ENCODE measurements at places on chromosomes 2 and 18. TPM values are rescaled to one million over a fixed set of nuclear protein-coding genes. Genes with fewer than 3 reads are reported as not detected.
A peak's percentile ranks its signal among the peaks of the same experiment; 100 is the strongest.

The KIF5C gene
- total RNA-seq, result 0.36 TPM

The IHH gene
- under 0.01 TPM for total RNA-seq

The PROC gene
- total RNA-seq, result 0.29 TPM

The HDAC4 gene
- total RNA-seq, result 23.3 TPM

The RAB1A gene
- 78.1 TPM for total RNA-seq

The EPC2 gene
- 29.3 TPM for total RNA-seq

The EML6 gene
- total RNA-seq, result 1.1 TPM

The DPP4 gene
- total RNA-seq, result 256 TPM

The RBKS gene
- total RNA-seq, result 1.1 TPM

The FER1L5 gene
- total RNA-seq, result 1.1 TPM

The GBX2 gene
- not detected for total RNA-seq

The ABCB11 gene
- total RNA-seq, result under 0.01 TPM

The PSMA8 gene
- total RNA-seq, result not detected

The SKA1 gene
- 2.9 TPM for total RNA-seq

- H3K36me3 ChIP-seq, result no peaks in the 10 kb centered on the region
- no peaks in the 10 kb centered on the region for H3K27me3 ChIP-seq
- H3K4me3 ChIP-seq, result no peak overlapping the region
These were observed 33.8 kb downstream of the HS6ST1 start for GRCh38 chr2:128284841-128285240.

- H3K27me3 ChIP-seq, result no peaks in the 10 kb centered on the region
- no peak overlapping the region for H3K27ac ChIP-seq
- no peak overlapping the region for H3K4me3 ChIP-seq
- H3K4me1 ChIP-seq, result no peaks in the 10 kb centered on the region
These were observed 58.0 kb upstream of the ZNF236 start for GRCh38 chr18:76764291-76764901.

DNA sequence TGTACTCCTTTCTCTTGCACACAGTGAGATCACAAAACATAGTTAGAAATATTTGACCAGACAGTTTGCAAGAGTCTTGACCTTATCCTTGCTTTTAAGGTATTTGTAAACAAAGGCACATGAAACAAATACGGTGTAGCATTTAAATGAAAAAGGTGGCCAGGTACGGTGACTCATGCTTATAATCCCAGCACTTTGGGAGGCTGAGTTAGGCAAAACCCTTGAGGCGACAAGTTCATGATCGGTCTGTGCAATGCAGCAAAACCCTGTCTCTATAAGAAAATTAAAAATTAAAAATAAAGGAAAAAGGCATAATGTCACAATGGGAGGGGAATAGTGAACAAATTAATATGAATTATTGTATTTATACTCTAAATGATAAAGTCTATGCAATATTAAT, 109.5 kb upstream of the PIK3C3 start:
- DNase-seq, result no peak
- no peaks in the 10 kb centered on the region for H3K36me3 ChIP-seq
- no peaks in the 10 kb centered on the region for H3K4me1 ChIP-seq
- no peak overlapping the region for H3K4me3 ChIP-seq
- no peak overlapping the region for H3K27ac ChIP-seq
- no peaks in the 10 kb centered on the region for H3K27me3 ChIP-seq

- no peak overlapping the region for H3K4me3 ChIP-seq
- DNase-seq, result no peak
- no peaks in the 10 kb centered on the region for H3K36me3 ChIP-seq
- H3K27ac ChIP-seq, result no peak overlapping the region
- H3K27me3 ChIP-seq, result no peaks in the 10 kb centered on the region
These were observed 79.5 kb downstream of the EPHA4 start for GRCh38 chr2:221492636-221493035.

DNA sequence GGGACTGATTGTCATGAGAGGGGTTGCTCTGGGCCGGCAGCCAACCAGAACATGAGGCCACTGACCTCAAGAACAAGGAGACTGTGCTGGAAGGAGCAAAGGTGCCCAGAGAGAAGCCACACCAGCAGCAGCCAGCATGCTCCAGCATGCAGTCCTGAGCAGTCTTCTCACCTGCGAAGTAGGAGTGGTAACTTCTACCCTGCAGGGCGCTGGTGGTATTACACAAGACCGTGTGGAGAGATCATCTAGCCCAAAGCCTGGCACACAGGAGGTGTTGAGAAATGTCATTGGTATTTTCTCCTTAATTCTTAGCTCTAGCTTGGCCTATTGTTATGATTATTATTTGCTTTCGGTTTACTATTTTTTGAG, 132.7 kb downstream of the TSN start:
- no peaks in the 10 kb centered on the region for H3K36me3 ChIP-seq
- H3K4me3 ChIP-seq, result no peak overlapping the region
- no peak overlapping the region for H3K27ac ChIP-seq
- no peaks in the 10 kb centered on the region for H3K4me1 ChIP-seq
- no peaks in the 10 kb centered on the region for H3K27me3 ChIP-seq

GRCh38 chr2:136245211-136245610, 127.3 kb upstream of the CXCR4 start:
- H3K36me3 ChIP-seq, result no peaks in the 10 kb centered on the region
- no peak overlapping the region for H3K4me3 ChIP-seq
- no peaks in the 10 kb centered on the region for H3K27me3 ChIP-seq
- no peak overlapping the region for H3K27ac ChIP-seq
- H3K4me1 ChIP-seq, result no peaks in the 10 kb centered on the region

- H3K4me1 ChIP-seq, result no peaks in the 10 kb centered on the region
- no peak overlapping the region for H3K27ac ChIP-seq
- no peak overlapping the region for H3K4me3 ChIP-seq
- no peak for DNase-seq
These were observed 122.9 kb upstream of the ITGA4 start for GRCh38 chr2:181334158-181334826.

GRCh38 chr18:5914951-5915350, 19.6 kb upstream of the TMEM200C start:
- no peaks in the 10 kb centered on the region for H3K4me1 ChIP-seq
- H3K4me3 ChIP-seq, result no peak overlapping the region
- no peak overlapping the region for H3K27ac ChIP-seq
- no peaks in the 10 kb centered on the region for H3K36me3 ChIP-seq
- H3K27me3 ChIP-seq, result no peaks in the 10 kb centered on the region
- no peak for DNase-seq

- no peaks in the 10 kb centered on the region for H3K36me3 ChIP-seq
- H3K27ac ChIP-seq, result no peak overlapping the region
- H3K4me3 ChIP-seq, result no peak overlapping the region
- DNase-seq, result no peak
- H3K27me3 ChIP-seq, result no peaks in the 10 kb centered on the region
These were observed 622.1 kb upstream of the ID2 start for GRCh38 chr2:8059794-8060193.

- H3K4me1 ChIP-seq, result peaks cover 28% of the 10 kb centered on the region
- no peak overlapping the region for H3K27ac ChIP-seq
- DNase-seq, result no peak
These were observed 73.5 kb upstream of the SERTAD2 start for GRCh38 chr2:64727013-64727767.

DNA sequence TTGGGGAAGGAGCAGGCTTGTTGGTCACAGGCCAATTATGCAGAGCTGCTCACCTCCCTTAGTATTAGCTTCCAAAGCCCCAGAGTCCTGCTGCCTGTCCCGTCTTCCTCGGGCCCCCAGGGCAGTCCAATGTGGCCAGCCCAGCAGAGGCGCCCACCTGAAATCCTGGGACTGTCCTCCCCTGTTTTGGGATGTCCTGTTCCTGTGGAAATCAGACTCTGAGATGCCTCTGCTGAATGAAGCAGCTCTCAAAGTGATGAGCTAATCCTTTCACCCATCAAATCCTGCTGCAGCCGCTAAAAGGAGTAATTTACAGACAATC, 105.3 kb downstream of the CABLES1 start:
- H3K36me3 ChIP-seq, result no peaks in the 10 kb centered on the region
- no peak overlapping the region for H3K4me3 ChIP-seq

DNA sequence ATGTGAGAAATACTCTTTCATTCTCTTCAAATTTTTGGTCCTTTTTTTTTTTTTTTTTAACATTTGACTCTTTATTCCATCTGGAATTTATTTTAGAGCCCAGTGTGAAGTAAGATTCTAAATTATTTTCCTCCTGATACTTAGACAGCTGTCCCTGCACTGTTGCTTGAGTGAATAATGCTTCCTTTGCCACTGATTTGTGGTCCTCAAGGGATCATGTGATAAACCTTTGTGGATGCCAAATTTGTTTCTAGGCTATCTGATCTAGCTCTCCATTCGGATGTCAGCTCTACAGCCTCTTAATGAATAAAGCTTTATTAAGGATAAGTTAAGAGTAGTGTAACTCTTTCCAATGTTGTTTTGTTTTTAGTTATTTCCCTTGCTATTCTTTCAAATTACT, 142.3 kb downstream of the SMAD7 start:
- H3K4me3 ChIP-seq, result no peak overlapping the region
- no peak for DNase-seq
- peaks cover 8% of the 10 kb centered on the region for H3K36me3 ChIP-seq
- no peaks in the 10 kb centered on the region for H3K27me3 ChIP-seq

- no peaks in the 10 kb centered on the region for H3K36me3 ChIP-seq
- H3K27me3 ChIP-seq, result peaks cover 25% of the 10 kb centered on the region
- DNase-seq, result no peak
- no peak overlapping the region for H3K4me3 ChIP-seq
- H3K27ac ChIP-seq, result no peak overlapping the region
These were observed 28.0 kb downstream of the MAL start for GRCh38 chr2:95053543-95053942.

DNA sequence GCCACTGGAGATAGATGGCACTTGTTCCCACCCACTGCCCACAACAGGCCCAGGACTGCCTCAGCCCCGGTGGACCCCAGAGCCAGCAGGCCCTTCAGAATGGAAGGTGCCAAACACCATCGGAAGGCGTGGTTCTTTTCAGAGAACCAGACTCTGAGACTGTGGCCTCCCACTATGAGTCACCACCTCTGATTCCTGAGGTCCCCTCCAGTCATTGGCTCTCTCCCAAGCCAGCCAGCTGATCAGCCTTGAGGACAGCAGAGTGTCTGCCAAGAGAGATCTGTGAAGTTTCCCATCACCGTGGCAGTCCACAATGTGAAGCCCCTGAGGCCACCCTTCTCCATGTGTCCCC, 10.4 kb upstream of the MAP3K2 start:
- no peaks in the 10 kb centered on the region for H3K36me3 ChIP-seq
- peaks cover 12% of the 10 kb centered on the region for H3K4me1 ChIP-seq
- peak; percentile 99 for DNase-seq
- H3K27ac ChIP-seq, result no peak overlapping the region
- no peaks in the 10 kb centered on the region for H3K27me3 ChIP-seq

GRCh38 chr2:56239437-56239836, 55.6 kb downstream of the CCDC85A start:
- H3K4me1 ChIP-seq, result no peaks in the 10 kb centered on the region
- H3K27ac ChIP-seq, result no peak overlapping the region
- H3K36me3 ChIP-seq, result no peaks in the 10 kb centered on the region
- H3K27me3 ChIP-seq, result no peaks in the 10 kb centered on the region
- H3K4me3 ChIP-seq, result no peak overlapping the region
- DNase-seq, result peak; percentile 10

- H3K36me3 ChIP-seq, result peaks cover 11% of the 10 kb centered on the region
- H3K4me1 ChIP-seq, result peaks cover 12% of the 10 kb centered on the region
- H3K27me3 ChIP-seq, result no peaks in the 10 kb centered on the region
- no peak overlapping the region for H3K4me3 ChIP-seq
- DNase-seq, result no peak
- H3K27ac ChIP-seq, result no peak overlapping the region
These were observed 4.2 kb downstream of the CHCHD5 start for GRCh38 chr2:112588611-112589045.

DNA sequence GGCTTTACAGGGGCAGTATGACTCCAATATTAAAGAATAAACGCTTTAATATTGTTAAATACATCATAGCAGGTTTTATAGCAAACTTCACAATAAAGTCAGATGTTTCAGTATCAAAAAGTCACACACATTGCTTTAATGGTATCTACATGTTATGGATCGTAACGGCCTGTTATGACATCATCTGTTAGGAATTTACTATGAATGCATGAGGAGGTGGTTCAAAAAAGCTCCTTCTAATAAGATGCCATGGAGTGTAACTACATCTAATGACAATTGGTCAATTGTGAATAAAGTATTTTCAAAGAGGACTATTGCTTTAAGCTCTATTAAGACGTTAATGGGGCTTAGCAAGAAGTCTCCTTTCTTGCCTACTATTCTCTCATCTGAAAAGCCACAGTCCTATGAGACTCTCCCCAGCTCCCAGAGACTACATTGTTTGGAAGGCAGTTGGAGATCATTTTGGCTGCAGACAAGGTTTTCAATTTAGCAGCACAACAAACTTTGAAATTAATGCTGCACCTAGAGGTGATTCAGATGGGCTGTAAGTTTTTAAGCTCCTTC, 300.7 kb upstream of the MEIS1 start:
- no peaks in the 10 kb centered on the region for H3K4me1 ChIP-seq
- H3K27ac ChIP-seq, result no peak overlapping the region
- no peak for DNase-seq
- no peaks in the 10 kb centered on the region for H3K27me3 ChIP-seq
- no peak overlapping the region for H3K4me3 ChIP-seq
- H3K36me3 ChIP-seq, result no peaks in the 10 kb centered on the region

DNA sequence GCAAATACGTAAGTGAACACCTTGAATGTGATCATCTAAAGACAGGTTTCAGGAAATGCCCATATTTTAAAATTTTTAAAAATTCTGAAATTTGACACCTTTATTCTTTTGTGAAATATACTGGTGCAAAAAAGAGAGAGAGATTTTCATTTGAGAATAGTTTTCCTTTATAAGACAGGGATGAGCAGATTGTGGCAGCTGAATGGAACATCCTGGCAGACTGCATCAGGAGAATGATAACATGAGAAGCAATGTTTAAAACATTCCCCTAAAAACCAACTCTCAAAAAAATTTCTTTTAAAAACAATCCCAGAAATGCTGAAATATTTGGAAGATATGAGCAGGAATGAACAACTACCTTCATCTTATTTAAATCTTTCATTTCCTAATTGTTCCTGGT, 744.8 kb upstream of the ID2 start:
- no peak overlapping the region for H3K4me3 ChIP-seq
- H3K27me3 ChIP-seq, result no peaks in the 10 kb centered on the region
- no peaks in the 10 kb centered on the region for H3K36me3 ChIP-seq
- peaks cover 4% of the 10 kb centered on the region for H3K4me1 ChIP-seq
- no peak for DNase-seq
- no peak overlapping the region for H3K27ac ChIP-seq

DNA sequence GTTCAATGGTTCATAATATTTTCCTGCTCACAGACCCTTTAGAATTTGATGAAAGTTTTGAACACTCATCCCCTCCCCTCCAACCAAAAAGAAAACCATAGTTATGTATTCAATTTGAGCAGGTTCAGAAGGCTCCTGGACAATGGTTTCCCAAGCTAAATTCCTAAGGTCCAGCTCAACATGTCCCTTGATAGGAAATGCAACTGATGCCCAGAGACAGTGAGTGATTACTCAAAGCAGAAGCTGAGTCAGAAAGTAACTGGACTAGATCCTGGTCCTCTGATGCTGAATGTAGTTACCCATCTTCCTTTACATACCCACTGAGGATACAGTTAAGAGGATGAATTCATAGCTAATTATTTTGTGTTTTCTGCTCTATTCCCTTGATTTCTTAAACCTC, 218.9 kb upstream of the NCKAP5 start:
- H3K27ac ChIP-seq, result peak overlapping the region; percentile 44
- no peaks in the 10 kb centered on the region for H3K36me3 ChIP-seq
- peaks cover 40% of the 10 kb centered on the region for H3K4me1 ChIP-seq
- DNase-seq, result no peak
